ENCODE measurements at places on chromosomes 6 and 20. TPM values are rescaled to one million over a fixed set of nuclear protein-coding genes. Genes with fewer than 3 reads are reported as not detected.

Gene HDGFL1
- not detected for polyA plus RNA-seq

Gene HLA-DRB1
- polyA plus RNA-seq, result 107 TPM

Gene SPEF1
- polyA plus RNA-seq, result 0.16 TPM

Gene ADGRF4
- polyA plus RNA-seq, result 1.2 TPM

Gene TCF21
- polyA plus RNA-seq, result 25.6 TPM

Gene PTK6
- 3.4 TPM for polyA plus RNA-seq

Gene NCOA6
- 18.8 TPM for polyA plus RNA-seq

Gene EGFL8
- 22.8 TPM for polyA plus RNA-seq

Gene CCN6
- not detected for polyA plus RNA-seq

Gene LY6G5C
- 4.0 TPM for polyA plus RNA-seq

Gene GLP1R
- polyA plus RNA-seq, result 0.05 TPM

Gene SPATA2
- polyA plus RNA-seq, result 6.7 TPM

Gene KHDC1
- 4.2 TPM for polyA plus RNA-seq

Gene CAGE1
- not detected for polyA plus RNA-seq

Gene B4GALT5
- 46.4 TPM for polyA plus RNA-seq

Gene SLC22A1
- polyA plus RNA-seq, result 0.44 TPM

Gene TP53TG5
- polyA plus RNA-seq, result 0.96 TPM

Gene KCNQ5
- polyA plus RNA-seq, result 1.8 TPM

- DNase-seq, result no peak
Observed at GRCh38 chr6:122694602-122695001, 84.4 kb downstream of the PKIB start.

- no peak for DNase-seq
Observed at GRCh38 chr6:3843379-3844096, 5.6 kb upstream of the FAM50B start.

GRCh38 chr6:133608620-133609019, 280.3 kb upstream of the TCF21 start:
- DNase-seq, result no peak

GRCh38 chr6:44898296-44898930, 429.7 kb upstream of the RUNX2 start:
- no peak for DNase-seq

DNA sequence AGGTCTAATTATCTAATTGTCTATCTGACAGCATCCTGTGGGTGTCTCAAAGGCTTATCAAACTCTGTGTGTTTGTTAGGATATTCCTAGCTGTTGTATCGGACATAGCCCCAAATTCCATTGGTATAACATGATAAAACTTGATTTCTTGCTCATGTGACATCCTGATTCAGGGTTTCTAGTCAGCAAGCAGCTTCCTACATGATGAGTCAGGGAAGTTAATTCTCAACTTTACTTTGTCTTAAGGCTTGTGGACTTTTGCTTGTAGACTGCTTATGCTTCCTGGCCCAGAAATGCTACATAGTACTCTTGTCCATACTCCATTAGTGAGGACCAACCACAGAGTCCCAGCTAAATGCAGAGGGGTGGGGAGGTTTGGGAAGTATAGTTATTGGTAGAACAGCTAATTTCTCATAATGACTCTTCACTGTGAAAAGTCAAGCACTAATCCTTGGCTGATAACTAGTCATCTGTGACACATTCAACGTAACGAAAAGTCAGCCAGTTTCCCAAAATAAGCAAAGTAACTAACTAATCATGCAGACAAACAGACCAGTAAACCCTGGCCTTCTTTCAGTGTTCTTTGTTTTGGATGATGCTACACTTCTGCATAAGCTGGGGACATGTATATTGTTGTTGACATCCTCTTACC, 25.8 kb downstream of the NKAIN2 start:
- DNase-seq, result no peak

- no peak for DNase-seq
Observed at GRCh38 chr20:50438986-50439407, 71.2 kb upstream of the PTPN1 start.

DNA sequence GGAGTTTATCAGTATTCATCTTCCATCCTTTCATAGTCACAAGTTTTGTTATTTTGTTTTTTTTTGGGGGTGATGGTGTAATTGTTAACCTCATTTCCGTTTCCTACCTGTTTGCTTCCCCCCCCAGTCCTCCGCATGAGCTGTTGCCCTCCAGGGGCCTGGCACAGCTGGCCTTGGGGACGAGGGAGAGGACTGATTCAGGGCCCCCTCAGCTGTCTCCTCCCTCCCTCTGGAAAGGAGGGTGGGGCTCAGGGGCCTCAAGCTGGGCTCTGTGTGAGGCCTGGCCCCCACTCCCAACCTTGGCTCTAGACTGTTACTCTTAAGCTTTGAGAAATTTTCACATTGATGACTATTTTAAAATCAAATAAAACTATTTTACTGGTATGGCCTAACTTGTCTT, 4.0 kb downstream of the LRRC73 start:
- no peak for DNase-seq

- no peak for DNase-seq
Observed at GRCh38 chr6:43575105-43575771, 600 bp downstream of the XPO5 start.

GRCh38 chr20:57667924-57668782, 41.7 kb downstream of the PMEPA1 start:
- no peak for DNase-seq

DNA sequence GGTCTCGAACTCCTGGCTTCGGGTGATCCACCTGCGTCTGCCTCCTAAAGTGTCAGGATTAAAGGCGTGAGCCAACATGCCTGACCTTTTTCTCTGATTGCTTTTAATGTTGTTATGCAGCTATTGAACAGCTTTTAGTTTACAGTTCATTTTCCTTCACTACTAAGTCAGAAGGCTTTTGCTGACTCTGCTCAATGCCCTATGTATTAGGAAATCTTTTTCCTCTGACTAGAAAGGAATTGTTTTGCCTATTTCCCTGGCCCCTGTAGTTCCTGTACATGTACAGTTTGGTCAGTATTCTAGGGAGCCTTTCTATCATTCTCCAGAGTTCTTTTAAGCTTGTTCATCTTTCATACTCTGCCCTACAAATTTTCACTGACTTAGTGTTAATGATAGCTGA, 280.2 kb downstream of the CDKAL1 start:
- no peak for DNase-seq

DNA sequence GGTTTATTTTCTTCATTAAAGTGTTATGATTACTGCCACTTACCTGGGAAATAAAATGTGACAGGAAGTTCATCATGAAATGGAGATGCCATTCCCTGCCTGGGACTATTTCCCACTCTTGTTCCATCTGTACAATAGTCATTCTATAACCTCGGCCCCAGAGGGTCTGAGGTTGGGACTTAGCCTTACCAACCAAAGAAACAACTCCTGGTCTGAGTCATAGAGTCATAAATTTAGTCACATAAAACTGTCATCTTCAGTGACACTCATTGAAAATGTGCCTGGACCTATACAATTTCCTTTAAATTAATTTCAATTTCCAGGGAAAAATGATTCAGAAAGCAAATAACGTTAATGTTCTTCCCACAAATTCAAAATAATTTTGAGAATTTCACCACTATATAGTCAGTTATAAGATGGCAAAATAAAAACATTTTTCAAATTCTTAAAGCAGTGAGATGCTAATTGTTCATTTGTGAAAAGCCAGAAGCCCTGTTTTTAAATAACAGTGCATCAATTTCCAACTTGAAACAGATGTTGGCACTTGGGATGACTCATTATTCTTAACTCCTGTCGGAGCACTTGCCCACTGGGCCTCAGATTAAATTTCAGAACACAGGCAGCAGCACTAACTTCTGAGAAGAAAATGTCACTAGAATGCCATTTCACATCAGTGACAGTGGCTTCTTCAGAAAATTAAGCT, 201.2 kb upstream of the SMLR1 start:
- no peak for DNase-seq

- no peak for DNase-seq
Observed at GRCh38 chr6:97040355-97040860, 115.9 kb downstream of the KLHL32 start.

DNA sequence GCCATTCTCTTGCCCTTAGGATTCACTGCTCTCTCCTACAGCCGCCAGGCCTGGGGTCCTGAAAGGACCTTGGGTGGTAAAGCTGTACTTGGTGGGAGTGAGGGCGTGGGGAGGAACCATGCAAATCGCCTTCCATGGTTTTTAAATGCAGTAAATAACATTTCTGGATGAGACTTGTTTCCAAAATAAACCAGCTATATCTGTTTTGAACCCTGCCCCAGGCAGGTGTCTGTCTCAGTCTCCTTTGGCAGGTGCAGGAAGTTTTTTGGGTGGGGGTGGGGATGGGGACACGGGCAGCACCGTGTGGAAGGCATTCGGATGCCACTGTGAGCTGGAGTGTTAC, 14.3 kb downstream of the ITPA start:
- no peak for DNase-seq

- no peak for DNase-seq
Observed at GRCh38 chr20:51396365-51396909, 146.1 kb downstream of the NFATC2 start.

GRCh38 chr6:167683028-167683862, 143.5 kb upstream of the AFDN start:
- DNase-seq, result no peak

- DNase-seq, result no peak
Observed at GRCh38 chr6:103908898-103909297, 950.8 kb downstream of the HACE1 start.

GRCh38 chr20:41167118-41167470, 29.8 kb downstream of the PLCG1 start:
- no peak for DNase-seq

- no peak for DNase-seq
Observed at GRCh38 chr6:57021086-57021720, 25.3 kb upstream of the KIAA1586 start.

DNA sequence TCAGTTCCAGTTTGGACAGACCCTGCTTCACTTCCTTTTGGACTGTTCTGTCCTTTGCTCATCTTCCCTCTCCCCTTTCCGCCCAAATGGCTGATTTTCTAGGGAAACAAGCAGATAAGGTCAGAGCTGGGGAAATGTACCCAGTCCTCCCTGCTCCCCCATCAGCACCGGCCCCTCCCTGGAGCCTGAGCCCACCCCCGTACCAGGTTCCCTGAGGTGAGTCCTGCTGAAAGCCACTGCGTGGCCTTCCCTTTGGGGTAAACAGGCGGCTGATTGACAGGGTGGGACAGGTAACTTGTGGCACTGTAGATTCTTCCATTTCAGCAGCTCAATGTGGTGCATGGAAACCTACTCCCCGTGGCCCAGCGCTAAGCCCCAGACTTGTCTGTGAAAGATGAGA, 70.5 kb downstream of the NPEPL1 start:
- no peak for DNase-seq

GRCh38 chr6:146893690-146894089, 294.9 kb downstream of the ADGB start:
- DNase-seq, result no peak

- DNase-seq, result no peak
Observed at GRCh38 chr6:104519566-104519965, 340.2 kb downstream of the HACE1 start.

GRCh38 chr6:52210227-52210626, 24.1 kb downstream of the IL17A start:
- DNase-seq, result no peak

DNA sequence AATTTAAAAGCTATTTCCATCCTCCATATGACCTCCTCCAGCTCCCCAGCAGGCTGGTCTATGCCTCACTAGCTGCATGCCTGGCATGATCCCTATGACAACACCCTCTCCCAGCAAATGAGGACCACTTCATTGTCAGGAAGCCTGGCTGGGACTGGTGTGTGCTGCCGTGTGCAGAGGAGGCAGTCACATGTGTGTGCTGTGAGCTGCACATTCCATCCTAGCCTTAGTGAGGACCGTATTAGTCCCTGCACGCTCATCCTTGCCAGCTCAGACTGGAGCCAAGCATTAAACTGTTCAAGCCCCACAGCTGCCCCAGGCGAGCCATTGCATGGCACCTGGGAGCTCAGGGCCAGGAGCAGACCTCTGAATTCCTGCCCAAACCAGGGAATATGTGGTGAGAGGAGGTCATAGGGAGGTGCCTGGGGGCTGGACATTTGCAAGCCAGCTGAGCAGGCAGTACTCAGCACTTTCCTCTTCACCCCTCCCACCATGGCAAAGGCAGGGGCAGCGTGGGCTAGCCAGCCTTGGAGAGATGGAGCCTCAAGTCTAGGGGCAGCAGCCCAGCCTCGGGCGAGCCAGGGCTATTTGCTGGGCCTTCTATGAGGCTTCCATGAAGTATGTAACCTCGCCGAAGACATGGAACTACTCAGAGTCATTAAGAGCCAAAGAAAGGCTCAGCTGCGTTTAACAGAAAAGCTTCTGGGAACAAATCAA, 8.7 kb upstream of the CCN5 start:
- DNase-seq, result no peak

DNA sequence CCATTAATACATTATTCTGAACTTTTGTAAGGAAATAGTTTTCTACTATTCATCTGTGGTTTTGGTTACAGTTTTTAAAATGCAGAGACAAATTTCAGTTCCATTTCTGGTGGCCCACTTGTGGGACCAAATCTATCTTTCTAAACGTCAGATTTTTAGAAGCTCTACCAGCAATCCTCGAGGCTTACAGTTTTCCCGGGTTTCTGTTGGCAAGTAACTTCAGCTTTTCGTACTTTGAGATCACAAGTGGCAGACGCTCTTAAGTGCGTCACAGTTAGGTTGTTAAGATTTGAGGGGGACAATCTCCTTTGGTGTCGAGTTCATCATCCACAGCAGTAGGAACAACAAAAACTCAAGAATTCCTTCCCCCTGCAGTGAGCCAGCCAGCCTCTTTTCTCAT, 60.0 kb downstream of the JARID2 start:
- no peak for DNase-seq

- DNase-seq, result no peak
Observed at GRCh38 chr6:75224303-75224926, 18.6 kb upstream of the COL12A1 start.

GRCh38 chr6:47839645-47840044, 57.8 kb downstream of the OPN5 start:
- DNase-seq, result no peak

DNA sequence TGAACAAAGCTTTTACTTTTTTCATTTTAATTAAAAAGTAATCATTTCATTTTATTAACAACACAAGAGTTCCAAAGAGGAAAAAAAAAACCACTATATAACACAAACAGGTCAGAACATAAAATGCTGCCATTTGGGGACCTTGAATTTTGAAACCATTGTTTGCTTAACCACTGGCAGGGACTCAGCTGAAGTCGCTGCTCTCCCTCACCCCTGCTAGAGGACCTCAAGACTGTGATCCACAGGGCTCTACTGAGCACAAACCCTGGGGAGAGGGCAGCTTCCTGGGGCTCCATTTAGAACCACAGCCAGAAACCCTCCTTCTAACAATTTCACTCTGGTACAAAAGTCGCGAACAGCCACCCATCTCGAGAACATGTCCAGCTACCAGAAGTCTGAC, 28.8 kb downstream of the NCOA5 start:
- DNase-seq, result no peak

DNA sequence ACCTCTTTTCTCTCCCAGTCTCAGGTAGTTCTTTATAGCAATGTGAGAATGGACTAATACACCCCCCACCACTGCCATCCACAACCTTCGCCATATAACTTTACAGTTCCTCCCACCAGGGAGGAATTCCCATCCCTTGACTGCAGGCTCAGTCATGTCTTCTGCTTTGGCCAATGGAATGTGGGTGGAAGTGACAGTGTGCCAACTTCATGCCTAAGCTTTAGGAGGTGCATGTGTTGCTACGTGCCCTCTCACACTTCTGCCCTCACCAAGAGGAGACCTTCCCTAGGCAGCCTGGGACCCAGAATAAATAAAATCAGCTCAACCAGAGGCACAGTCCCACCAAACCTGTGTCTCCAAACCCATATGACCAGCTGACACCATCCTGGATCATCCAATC, 33.0 kb upstream of the LRRN4 start:
- DNase-seq, result no peak

GRCh38 chr6:42778122-42778521, 3.7 kb upstream of the BICRAL start:
- no peak for DNase-seq

All from urinary bladder (tissue), 4 donors.